Fibroblast of skin of back (primary cell): ENCODE measurements at places on chromosomes 16 and 17.

DNA sequence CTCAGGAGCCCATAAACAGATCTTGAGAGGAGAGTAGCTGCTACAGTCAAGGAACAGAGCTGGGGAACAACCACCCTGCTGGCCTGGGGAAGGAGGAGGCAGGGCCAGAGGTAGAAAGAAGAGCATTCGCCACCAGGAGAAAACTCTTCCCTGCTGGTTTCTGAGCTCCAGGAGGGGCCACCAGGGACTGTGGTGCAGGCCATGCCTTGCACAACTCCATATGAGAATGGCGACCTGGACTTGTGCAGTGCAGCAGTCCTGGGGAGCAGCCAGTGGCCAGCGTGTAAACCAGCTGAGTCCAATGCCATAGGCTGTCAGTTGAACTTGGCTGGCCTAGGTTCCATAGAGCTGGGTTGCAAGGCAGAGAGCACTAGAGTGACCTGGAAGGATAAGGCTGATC lies 11.6 kb downstream of the SLC13A2 start:
- DNase-seq: no peak

DNA sequence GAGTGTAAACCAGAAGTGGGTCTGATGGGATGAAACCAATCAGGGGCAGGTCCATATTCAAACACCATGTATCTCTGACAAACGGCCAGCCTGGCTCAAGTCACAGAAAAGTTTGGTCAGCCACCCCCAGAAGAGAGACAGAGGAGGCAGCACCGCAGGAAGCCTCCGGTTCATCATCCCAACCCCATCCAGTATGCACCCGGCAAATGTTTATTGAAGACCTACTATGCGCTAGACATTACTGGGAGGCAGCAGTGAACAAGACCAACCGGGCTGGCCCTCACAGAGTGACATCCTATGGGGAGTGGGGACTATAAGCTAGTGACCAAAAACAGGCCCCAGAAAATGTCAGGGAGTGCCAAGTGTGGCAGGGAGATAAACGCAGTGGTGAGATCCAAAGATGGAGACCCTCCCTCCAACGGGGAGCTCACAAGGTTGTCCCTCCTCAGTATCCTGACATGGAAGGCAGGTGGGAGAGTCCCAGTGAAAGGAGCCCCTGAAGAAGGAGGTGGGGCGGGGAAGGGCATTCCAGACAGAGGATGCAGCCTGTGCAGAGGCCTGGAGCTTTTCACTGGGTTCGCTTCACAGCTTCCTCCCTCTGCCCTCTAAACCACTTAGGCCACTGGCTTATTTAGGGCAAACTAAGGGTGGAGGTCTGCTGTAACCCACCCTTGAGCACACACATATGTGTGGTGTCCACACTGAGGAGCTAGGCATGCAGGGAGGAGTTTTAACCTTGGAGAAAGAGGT lies 2.0 kb downstream of the GSG1L start:
- no peak for DNase-seq

DNA sequence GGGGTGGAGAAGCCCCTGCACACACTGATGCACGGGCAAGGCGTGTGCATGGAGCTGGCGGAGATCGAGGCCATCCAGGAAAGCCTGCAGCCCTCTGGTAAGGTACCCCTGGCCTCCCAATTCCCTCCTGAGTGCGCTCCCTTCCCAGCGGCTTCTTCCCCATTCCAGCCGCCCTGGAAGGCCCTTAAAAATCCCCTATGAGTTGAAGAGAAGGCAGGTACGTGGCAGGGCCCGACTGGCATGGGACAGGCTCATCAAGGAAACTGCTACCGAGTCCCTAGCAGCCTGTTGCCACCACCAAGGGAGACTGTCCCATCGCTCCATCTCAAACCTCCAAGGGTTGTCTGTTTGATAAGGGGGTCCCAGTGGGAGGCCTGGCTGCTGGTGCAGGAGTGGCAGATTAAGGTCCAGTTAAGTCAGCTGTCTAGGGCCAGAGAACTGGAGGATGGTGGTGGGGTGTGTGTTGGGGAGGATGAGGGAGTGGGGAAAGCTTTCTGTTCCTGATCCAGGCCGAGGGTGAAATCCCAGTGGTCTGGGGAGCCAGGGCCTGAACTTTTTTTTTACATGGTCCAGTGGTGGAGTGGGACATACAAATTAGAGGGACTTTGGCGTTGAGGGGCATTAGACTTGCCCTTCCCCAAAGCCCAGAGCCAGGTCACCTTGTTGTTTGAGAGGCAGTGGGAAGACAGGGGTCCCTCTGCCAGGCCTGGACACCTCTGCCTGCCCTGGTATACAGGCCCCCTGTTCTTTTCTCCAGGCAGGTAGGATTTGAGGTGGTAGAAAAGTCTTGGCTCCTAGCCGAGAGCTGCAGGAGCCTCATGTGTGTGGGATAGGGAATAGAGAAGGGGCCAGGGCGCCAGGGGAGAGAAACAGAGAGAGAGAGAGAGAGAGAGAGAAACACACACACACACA lies 994 bp downstream of the IGFBP4 start:
- no peak for DNase-seq

DNA sequence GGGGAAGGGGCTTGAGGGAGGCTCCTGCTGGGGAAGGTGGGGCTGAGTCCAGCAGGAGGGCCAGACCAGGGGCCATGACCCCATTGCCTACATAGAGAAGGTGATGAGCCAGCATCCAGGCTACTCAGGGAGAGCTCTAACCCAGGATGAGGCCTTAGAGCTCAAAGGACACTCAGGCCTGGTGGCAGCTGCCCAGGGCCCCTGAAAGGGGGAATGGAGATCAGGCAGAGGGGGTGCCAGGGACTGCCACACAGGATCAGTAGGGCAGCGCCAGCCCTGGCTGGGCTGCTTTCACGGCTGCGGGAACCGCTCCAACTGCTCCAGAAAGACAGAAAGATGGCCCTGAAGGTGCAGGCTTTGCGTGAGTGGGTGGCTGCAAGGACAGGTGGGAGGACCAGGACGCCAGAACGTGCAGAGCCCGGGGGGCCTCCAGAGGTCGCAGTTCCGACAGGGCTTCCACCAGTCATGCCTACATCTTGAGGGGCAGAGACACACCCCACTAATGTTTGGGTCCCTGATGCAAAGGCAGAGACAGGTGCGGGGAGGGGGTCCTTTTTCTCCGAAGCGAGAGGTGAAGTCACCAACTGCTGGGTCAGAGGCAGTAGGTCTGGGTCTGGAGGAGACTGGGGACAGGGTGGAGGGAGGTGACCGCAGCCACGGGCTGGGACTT lies 882 bp upstream of the ATP6V0C start:
- no peak for DNase-seq

- DNase-seq: no peak
Observed at GRCh38 chr17:27233059-27233458, 60.9 kb upstream of the WSB1 start.

- DNase-seq: peak; percentile 45
Observed at GRCh38 chr16:55543472-55543871, 23.0 kb upstream of the CAPNS2 start.

DNA sequence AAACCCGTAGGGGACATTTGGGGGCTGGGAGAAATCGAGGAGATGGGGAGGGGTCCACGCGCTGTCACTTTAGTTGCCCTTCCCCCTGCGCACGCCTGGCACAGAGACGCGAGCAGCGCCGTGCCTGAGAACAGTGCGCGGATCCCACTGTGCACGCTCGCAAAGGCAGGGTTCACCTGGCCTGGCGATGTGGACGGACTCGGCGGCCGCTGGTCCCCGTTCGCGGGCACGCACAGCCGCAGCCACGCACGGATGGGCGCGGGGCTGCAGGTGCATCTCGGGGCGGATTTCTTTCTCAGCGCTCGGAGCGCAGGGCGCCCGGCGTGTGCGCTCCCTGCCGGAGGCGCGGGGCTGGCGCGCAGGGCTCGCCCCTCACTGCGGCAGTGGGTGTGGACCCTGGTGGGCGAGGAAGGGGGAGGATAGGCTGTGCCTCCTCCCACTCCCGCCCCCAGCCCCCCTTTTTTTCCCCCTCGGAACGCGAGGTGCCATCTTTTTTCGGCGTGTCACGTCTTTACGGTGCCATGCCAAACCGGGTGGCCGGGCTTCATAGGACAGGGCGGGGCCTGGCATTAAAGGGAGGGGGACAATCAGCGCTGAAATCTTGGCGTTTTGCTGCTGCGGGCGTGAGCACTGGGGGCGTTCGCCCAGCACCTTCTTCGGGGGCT lies 1.1 kb downstream of the MAPT start:
- no peak for DNase-seq

DNA sequence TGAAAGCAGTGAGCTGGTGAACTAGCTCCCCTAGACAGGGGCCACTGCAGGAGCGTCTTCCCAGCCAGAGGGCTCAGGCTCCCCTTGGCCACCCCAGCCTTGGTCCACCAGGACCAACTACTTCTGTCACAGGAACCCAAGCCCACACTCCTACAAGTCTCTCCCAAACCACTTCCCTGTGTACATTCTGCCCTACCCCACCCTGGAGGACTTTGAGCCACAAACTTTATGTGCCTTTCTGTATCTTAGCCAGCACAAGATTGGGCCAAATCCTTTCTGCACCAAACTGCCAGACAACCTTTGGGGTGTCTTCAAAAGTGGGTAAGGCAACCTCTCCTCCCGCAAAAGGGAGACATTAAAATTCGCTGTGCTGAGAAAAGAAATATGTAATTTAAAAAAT lies 31.6 kb downstream of the EFCAB5 start:
- no peak for DNase-seq

DNA sequence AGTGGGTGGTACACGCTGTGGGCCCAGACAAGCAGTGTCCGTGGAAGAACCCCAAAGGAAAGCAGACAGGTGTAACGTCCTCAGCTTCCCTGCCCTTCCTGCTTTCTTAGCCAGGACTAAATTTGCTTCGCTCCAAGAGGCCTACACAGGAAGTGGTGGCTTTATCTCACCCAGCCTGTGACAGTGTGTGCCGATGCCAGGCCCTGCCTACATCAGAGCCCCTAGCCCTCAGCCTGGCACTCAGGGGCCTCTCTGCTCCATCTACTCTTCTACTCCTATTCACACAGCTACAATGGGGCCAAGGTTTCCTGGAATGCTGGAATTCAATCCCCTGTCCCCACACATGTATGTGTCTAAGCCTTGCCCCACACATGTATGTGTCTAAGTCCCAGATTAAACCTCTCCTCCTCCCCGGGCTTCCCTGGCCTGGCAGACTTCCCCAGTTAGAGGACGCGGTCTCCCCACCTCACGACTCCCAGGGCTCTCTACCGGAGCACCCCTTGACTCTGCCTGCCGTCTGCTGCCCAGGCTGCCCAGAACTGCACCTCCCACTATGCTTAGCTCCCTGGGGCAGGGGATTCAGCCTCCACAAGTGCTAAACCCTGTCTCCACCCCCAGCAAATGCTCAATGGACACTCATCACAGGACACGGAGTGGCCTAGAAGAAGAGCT lies 8.2 kb downstream of the PGAP3 start:
- DNase-seq: no peak

- DNase-seq: no peak
Observed at GRCh38 chr17:7428557-7428956, at the start of gene SPEM3. TSS of gene SPEM3 (plus strand) at chr17:7428857. CDS start at chr17:7428903, 46 bp downstream.

DNA sequence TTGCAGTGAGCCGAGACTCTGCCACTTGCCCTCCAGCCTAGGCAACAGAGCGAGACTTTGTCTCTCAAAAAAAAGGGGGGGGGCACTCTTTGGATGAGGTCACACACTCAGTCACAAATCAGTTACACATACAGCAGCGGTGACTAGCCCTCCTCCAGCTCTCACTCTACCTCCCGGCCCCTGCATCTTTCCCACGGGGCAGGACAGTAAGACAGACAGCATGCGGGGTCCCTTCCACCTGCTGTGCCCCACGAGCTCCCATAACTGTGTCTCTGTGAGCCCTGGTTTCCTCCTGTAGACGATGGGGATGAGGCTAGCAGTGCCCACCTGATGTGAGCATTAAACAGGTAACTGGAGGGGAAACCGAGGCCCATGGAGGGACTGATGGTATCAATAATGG lies 5.2 kb downstream of the CIBAR2 start:
- DNase-seq: no peak

DNA sequence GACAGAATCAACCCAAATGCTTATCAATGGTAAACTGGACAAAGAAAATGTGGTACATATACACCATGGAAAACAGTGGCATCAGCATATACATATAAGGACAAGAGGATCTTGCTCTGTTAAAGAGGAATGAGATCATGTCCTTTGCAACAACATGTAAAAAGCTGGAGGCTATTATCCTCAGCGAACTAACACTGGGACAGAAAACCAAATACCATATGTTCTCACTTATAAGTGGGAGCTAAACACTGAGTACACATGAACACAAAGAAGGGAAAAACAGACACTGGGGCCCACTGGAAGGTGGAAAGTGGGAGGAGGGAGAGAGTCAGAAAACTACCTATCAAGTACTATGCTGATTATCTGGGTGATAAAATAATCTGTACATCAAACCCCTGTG lies 447.3 kb upstream of the MAF start:
- peak; percentile 61 for DNase-seq

- DNase-seq: peak; percentile 91
Observed at GRCh38 chr17:38869526-38870258, at the start of gene LASP1. TSS of gene LASP1 (plus strand) at chr17:38870058. CDS start at chr17:38870190, 132 bp downstream.

GRCh38 chr16:86970726-86971125 lies 346.5 kb downstream of the C16orf95 start:
- no peak for DNase-seq

- DNase-seq: no peak
Observed at GRCh38 chr17:78965491-78965924, 14.2 kb downstream of the LGALS3BP start.

- DNase-seq: peak; percentile 60
Observed at GRCh38 chr17:77366558-77367245, 225.9 kb downstream of the SEC14L1 start.

- peak; percentile 71 for DNase-seq
Observed at GRCh38 chr17:42783062-42783790, 2.8 kb downstream of the WNK4 start.

GRCh38 chr17:17485420-17485819 lies 8.6 kb downstream of the MED9 start:
- DNase-seq: no peak

DNA sequence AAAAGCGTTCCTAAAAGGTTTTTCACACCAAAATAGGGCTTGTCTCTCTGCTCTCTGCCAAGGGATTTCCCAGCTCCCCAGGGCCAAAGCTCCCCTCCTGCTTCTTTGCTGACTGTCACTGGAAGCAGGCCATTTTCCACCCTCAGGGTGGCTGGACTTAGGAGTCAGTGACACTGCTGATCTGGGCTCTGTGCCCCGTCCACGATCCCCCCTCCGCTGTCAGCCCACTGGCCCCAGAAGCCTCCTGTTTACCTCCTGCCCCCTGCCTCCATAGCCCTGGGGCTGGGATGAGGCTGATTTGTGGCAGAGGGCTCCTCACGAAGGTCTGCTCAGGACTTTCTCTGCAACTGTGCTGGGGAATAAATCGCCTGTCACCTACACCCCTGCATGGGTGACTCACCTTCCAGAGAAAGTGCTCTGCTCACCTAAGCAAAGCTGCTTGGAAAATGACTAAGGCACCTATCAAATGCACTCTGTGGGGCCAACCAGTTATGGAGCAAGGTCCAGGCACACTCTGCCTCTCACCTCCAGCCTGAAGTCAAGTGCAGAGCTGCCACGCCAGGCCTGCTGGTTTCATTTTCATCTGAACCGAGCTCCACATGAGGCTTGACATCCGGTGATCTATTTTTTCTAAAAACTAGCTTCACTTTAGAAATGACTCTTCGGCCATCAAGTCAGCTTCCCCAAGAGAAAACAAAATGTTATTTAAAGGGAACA lies 4.9 kb downstream of the MAP3K14 start:
- no peak for DNase-seq
